ENCODE measurements at places on chromosomes 11 and 22.
A peak's percentile ranks its signal among the peaks of the same experiment; 100 is the strongest.

DNA sequence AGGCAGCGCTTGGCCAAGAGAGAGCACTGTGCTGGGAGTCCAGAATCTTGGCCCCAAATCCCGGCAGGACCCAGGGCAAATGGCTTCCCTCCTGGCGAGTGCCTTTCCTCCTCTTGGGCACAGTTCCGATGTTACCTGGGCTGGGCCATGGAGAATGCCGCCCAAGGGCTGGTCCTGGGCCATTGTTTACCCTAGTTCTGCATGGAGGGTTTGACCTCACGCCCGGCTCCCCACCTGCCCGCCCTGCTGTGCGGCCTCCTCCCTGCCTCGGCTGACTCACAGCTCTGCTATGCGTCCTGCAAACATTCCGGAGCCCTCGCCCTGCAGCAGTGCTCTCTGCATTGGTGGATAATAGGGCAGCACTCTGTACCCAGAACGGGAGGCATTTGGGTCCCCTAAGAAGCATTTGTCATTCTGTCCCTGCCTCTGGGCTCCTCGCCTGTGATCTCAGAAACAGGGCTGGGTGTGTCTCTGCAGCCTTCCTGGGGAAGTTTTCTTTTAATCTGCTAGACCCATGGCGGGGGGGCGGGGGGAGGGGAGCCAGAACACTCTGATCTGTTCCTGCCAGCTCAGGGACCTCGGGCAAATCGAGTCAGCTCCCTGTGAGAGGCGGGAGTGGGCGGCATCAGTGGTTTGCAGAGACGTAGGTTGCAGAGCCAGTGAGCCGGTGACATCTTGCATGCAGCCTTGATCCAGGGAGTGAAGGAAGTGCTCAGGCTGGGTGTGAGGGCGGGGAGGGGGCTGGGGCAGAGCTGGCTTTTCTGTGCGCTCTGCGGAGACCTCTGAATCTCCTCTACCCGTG is 32.9 kb upstream of the SMIM38 start:
- peak; percentile 95 for DNase-seq

GRCh38 chr22:23626286-23626975 is 5.7 kb downstream of the DRICH1 start:
- no peak for DNase-seq

GRCh38 chr11:46240371-46240770 is 37.1 kb upstream of the CREB3L1 start:
- DNase-seq: no peak

DNA sequence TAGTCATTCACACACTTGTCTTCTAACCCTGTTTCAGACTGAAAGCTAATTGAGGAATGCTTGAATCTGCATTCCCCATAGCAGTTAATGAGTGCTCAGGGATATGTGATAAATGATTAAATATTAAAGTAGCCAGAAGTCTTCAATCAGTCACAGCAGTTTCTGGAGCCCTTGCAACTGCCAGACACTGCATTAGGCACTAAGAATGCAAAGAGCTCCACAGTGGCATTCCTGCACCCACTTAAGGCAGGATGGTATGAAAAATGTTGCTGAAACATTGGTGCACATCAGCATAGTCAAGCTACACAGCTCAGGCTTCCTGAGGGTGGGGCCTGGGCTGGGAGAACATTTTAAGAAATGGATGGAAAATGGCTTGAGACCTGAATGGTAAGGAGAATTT is 6.5 kb downstream of the DTX4 start:
- no peak for DNase-seq

GRCh38 chr11:66345316-66345649 is 379 bp upstream of the BRMS1 start:
- DNase-seq: no peak

DNA sequence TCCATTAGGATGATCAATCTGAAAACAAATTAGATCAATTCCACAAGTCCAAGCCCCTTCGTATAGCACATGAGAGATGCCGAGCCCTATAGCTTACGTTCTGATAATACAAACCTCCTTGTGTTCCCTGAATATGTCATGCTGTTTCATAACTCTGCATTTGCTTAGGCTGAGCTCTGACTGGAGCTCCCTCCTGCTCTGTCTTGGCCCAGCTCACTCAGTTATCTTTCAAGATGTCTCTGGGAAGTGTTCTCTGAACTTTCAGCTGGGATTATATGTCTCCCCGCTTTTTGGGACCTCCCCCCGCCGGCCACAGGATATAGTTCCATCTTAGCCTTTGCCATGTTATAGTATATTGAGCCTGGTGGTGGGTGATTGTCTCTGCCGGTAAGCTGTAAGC is 44.0 kb downstream of the FDX1 start:
- DNase-seq: no peak

DNA sequence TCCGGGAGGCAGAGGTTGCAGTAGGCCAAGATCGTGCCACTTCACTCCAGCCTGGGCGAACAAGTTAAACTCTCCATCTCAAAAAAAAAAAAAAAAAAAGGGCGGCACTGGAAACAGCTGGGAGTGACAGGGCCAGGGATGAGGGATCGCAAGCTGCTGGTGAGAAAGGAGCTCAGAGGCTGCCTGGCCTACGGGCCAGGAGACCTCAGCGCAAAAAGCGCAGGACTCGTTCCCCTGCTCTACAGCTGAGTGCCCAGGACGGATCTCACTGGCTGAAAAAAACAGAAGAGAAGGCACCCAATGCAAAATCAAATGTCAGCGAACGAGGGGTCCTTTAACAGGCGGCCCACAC is 650 bp upstream of the NUP50 start:
- DNase-seq: peak; percentile 46

Measured in Daoy (cell line).